ENCODE measurements at places on chromosomes 2 and 18.

- peak; percentile 36 for DNase-seq
Observed at GRCh38 chr18:6633310-6633709, 96.2 kb upstream of the ARHGAP28 start.

DNA sequence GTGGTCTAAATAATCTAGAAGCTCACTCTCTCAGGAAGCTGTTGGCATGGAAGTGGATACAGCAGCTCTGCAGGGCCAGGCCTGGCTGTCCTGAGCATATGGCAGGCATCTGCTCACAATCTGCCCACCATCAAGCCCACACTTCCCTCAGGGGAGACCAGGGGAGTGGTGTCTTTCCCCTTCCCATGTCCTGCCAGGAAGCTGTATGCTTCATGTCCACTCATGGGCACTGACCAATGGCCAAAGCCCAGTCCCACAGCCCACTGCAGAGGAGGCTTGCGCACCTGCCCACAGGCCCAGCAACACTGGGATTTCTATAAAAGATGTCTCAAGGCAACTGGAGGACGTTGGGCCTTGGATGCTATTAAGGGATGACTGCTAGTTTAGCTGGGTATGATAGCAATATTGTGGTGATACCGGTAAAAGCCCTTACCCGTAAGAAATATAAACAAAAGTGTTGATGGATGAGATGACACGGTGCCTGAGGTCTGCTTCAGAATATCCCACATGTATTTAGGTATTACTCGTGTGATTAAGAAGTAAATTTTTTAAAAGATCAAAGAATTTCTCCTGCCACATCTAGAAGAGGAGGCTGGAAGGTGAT lies 106.7 kb upstream of the CTDP1 start:
- DNase-seq: no peak

DNA sequence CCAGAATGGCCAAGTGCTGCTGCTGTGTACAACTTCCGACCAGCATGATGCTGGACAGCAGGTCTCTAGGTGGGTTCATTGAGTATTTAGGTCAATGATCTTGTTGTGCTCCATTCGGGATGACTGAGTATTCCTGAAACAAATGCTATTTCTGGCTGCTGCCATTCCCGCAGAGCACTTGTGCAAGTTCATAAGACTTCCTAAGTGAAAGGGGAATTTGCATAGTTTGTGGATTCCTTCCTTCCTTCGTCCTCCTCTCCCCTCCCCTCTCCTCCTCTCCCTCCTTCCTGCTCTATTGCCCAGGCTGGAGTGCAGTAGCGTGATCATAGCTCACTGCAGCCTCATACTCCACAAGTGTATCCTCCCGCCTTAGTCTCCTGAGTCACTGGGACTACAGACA lies 40.4 kb downstream of the LDLRAD4 start:
- no peak for DNase-seq

DNA sequence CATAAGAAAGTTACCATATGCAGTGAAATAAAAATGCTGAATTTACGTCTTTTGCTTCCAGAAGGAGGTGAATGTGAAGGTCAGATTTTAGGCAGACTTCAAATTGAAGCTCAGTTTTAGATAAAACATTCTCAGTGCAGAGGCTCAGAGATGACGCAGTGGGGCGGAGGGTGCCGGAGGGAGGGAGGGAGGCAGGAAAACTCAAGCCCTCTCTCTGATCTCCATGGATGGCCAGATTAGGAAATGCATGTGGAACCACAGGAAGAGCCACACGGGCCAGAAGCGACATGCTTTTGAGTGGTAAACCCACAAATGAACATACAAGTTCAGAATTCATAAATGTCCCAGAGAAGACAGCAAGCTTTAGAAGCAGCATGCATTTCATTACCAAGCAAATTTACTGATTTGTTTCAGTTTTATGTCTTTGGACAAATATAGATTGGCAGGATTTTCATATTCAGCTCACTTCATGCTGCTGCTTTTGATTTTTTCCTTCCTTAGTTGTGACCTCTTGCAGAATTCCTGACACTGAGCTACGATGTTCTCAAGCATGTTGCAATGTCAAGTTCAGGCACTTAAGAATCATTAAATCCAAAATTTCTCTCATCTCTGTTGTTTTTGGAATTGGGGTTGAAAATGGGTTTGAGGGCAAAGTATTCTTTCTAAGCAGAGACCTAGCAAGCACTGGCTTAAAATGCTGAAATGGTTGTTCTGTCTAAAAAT lies 29.7 kb upstream of the APCDD1 start:
- no peak for DNase-seq

GRCh38 chr18:74784752-74785151 lies 187.1 kb downstream of the ZNF407 start:
- DNase-seq: no peak

DNA sequence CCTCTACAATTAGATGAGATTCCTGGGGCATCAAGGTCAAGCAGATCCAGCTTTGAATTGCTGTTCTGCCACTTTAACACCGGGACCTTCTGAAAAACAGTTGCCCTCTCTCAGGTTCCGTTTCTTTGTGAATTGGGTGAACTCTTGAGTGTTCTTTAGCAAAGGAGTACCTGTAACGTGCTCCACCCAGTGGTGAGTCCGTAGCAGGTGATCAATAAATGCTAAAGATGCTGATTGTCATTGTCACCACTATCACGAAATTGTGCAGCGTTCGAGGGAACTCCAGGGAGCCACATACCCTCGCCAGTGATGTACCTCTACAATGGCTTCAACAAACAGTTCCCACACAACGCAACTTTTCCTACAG lies 81.9 kb downstream of the TCF7L1 start:
- no peak for DNase-seq

GRCh38 chr2:133262893-133263292 lies 305.4 kb downstream of the NCKAP5 start:
- DNase-seq: peak; percentile 17

GRCh38 chr2:164560902-164561301 lies 60.4 kb downstream of the GRB14 start:
- no peak for DNase-seq

DNA sequence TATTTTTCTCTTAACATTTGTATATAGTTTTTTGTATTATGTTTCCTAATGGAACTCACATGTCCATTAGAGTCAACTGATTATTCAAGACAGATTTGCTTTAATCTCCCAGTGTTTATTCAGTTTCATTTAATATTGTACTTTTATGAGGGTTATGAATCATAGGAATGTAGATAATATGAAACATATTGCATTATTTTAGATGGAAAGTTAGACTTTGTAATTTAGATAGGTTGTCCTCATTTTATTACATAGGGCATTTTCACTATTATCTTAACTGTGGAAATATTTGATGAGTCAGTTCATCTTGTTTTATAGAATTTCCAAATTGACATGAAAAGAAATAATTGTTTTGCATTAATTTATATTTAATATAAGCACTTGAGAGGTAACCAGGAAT lies 240.8 kb downstream of the PLCL1 start:
- no peak for DNase-seq

GRCh38 chr2:206245265-206245672 lies 29.2 kb upstream of the ZDBF2 start:
- no peak for DNase-seq

DNA sequence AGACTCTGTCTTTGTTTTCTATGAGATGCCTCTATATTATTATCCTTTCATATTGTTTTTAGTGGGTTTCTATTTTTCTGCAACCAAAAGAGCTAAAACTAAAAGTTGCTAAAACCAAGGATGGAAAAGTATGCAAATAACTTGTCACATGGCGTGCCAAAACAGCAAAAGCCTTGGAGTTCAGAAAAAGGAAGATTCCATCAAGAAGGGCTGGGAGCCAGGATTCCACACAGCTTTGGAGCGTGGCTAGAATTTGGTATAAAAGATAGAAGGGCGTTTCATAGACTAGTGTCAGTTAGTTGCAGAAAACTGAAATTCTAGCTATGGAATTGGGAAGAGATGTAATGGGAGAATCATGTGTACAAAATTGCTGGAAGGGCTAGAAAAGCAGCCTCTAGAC lies 4.1 kb downstream of the SCYGR1 start:
- DNase-seq: no peak

DNA sequence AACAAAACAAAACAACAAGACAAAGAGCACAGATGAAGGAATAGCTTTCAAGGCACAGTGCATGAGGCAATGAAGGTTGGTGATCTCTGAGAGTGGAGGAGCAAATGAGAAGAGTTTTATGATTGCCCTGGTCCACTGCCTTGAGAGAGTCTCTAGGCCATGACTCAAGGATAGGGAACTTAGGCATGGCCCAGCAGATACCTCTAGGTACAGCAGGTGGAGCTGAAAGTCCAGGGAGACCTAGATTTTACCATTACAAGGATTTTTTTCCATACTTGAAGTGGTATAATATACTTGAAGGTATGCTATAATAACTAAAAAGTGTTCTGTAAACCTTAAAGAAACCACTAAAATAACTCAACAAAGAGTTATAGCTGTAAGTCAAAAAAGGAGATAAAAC lies 239.5 kb upstream of the KLHL29 start:
- DNase-seq: no peak

- DNase-seq: no peak
Observed at GRCh38 chr2:207885010-207885409, 115.3 kb upstream of the FZD5 start.

- DNase-seq: no peak
Observed at GRCh38 chr2:98637401-98638147, 29.2 kb downstream of the UNC50 start.

All from H7 (cell line).